ENCODE measurements at places on chromosomes 3 and 15. TPM values are rescaled to one million over a fixed set of nuclear protein-coding genes. Genes with fewer than 3 reads are reported as not detected.

GRCh38 chr3:181715571-181716340, 4.0 kb downstream of the SOX2 start:
- DNase-seq: no peak

DNA sequence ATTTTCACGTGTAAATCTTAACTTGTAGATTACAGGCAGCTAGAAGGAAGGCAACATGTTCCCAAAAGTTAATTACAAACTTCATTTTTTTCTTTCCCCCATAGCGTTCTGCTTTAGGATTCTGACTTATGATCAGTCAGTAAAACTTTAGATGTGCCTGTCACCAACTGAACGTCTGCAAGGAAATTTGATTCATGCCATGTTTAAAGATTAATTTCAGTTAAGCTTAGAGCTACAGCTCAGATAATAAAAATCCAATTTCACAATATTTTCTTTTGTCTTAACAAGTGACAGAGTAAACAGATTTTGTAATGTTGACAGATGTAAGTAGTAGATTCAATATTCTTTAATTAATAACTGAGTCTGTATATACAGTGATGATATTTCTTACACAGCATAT, 253.1 kb downstream of the NFKBIZ start:
- no peak for DNase-seq

DNA sequence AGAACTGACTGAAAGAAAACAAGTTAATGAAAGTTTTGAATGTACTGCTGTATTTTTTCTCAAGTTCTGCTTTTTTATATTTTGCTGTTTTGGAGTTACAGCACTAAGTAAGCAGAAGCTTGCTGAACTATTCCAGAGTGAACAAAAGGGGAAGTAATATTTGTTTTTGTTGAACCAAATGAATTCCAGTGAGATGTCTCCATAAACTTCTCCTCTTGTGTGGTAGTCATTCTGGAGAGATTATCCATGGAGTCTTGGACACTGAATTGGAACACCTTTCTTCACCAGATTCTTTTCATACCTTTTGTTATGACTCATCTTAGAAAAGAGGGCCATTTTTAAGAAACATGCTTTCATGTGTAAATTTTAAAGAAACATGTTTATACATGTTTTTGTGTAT, 8.8 kb downstream of the ANKUB1 start:
- DNase-seq: no peak

SLC6A1 gene
- 7.4 TPM for total RNA-seq

BOC gene
- 20.5 TPM for total RNA-seq

DNA sequence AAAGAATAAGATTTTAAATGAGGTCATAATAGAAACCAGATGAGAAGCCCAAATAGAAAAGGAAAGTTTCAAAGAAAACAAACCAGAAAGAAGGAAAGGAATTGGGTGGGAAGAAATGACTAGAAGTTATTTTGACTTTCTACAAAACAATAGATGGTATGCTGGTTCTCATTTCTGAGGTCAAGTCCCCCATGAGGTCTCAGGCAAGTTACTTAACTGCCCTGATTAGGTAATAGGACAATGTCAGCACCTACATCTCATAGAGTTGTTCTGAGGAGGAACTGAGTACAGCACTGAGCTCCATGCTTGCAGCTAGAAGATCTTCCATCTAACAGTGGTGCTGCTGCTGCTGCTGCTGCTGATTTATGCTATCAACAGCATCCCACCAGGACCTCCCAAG, 185.9 kb downstream of the ERC2 start:
- no peak for DNase-seq

CLSTN2 gene
- total RNA-seq: 7.1 TPM

DNA sequence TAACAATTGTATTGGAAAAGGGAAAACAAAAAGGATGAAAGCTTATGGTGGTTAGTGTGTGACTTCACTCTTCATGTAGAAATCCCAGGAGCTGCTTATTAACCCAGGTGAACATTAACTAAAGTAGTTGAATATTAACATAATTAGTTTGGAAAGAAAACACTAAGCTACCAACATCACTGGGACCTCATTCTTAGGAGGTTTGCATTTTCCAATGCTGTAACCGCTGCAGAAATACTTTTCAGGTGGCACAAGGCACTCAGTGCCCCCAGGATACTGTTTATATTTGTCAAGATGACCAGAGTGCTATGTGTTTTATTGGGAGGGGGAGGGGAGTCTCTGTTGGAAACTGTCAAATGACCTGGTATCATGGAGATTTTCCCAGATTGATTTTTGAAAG, 25.9 kb upstream of the VILL start:
- DNase-seq: no peak

GRCh38 chr3:38545550-38545949, 49.4 kb downstream of the EXOG start:
- DNase-seq: no peak

GPR176 gene
- 5.4 TPM for total RNA-seq

DNA sequence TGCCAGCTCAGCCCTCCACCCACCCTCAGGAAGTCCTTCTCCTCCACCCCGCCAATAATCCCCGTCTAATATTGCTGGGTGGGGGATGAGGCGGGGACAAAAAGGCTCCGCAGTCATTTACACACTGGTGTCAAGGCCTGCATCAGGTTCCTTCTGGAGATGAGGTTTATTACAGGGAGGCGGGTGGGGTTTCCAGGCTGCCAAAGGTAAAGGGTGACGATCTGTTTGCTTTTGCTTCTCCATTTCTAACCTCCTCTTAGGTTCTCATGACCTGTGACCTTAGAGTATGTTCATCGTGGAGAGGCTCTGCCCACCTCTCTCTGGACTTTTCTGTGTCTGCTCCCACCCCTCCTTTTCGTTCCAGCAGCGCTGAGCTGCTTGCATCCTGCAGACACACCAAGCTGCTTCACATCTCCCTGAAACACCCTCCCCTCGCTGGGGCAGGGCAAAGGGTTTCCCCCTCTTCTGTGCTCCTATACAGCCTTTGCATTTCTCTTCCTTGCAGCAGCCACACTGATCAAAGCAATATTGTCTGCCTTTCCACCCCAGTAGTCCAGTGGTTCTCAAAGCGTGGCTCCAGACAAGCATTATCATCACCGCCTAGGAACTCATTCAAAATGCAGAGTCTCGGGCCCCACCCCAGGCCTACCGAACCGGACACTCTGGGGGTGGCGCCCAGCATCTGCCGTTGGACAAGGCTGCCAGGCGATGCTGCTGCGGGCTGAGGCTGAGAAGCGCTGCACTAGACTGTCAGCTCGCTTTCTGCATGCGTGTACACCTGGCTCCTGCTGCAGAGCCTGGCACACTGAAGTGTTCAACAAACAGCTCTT, 26.6 kb downstream of the CA12 start:
- DNase-seq: no peak

GRCh38 chr3:106206613-106207012, 337.8 kb upstream of the CBLB start:
- no peak for DNase-seq

DNA sequence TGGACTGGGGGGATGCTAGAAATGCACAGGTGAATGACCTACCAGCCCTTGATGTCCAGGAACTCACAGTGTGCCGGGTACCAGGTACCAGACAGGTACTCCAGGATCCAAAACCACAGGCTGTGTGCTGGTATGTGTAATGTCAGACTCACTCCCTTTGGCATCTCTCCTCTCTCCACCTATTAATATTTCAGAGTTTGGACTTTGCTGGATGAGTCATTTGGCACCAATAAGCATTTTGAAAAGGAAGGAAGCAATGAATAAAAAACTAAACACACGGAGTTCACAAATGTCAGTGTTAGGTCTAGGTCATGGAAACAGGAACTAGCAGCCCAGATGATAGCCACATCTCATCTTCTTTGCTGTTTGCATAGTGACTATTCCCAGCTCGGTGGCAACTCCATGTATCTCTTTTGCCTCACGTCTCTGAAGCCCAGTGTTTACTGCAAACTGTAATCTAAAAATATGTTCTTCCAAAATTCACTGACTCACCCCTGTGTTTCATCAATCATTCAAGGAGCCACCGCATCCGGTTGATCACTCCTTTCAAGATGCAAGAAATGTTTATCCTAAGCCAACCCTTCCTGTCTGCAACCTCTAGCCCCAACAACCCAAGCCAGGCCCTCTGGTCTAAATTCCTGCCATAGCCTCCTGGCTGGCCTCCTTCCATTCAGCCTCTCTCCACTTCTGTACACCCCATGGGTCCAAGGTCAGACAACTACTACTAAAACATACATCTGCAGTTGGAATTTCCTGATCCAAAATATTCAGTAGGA, 8.4 kb downstream of the ITGB5 start:
- peak; percentile 66 for DNase-seq

HIGD2B gene
- total RNA-seq: not detected

DNA sequence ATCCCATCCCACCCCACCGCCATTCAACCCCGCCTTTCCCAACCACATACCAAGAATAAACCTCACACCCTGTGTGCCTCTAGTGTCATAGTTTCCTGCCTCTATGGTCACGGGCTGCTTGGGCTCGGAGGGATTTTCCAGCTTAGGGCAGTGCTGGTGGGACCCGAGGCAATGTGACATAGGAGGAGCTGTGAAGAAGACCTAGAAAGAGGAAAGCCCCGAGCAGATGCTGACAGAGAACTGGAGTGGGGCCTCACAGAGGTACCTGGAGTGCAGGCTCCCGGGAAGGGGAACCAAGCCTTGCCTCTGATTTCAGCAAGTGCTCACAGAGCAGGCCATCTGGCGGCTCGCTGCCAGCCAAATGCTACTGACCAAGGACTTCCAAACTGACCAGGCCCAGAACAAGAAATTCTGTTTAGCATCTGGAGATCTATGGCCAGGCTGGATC, 27.5 kb downstream of the BHLHE40 start:
- DNase-seq: no peak

DNA sequence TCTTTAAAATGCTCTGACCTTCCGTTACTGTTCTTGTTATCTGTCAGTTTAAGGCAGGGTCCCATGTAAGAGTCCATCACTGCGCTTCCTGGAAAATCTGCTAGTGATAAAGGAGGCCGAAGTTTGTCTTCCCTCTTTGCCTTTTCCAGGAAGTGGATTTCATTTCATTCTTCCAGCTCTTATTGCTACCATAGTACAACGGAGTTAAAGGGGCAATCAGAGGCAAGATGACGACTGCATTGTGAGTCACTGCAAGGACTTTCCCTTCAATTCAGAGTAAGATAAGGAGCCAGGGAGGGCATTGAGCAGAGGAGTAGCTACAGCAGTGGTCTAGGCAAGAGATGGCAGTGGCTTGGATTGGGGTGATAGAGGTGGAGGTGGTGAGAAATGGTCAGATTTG, 17.2 kb upstream of the DET1 start:
- no peak for DNase-seq

DNA sequence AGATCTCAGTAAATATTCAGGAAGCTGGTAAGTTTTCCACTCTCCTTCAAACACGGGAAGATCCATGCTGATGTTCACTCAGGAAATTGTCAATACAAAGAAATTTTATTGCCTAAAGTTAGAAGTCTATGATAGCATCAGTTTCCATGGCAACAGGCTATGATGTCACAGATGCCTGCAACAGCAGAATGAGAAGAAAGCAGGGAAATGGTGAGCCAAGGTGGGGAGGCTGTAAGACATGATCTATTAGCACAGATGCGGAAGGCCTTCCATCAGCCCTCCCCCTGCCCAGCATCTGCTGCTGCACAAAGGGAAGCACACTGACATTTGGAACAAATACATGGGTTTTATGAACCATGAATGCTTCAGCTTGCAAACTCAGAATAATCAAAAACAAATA, 28.6 kb downstream of the EPHB1 start:
- no peak for DNase-seq

DNA sequence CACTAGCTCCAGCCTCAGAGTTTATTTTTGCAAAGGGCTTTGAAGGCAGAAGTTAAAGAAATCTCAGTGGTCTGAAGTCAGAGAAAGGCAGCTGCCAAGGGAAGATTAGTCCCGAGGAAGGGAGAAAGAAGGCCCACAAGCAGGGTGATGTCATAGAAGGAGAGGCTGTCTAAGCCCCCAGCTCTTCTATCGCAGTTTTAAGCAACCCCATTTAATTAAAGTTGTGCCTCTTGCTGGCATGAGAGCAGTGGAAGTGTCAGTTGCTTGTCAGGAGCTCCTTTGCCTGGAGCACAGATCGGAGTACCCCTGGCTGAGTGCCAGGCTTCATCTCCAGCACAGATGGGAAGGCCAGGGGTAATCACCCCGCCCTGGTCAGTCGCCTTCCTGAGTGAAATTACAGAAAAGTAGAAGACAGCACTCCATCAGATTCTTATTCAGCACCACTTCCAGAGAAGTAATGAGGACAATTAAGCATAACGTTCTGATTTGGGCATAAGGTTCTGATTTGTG, 530.7 kb downstream of the EPHB1 start:
- no peak for DNase-seq

KAT2B gene
- total RNA-seq: 16.8 TPM

DNA sequence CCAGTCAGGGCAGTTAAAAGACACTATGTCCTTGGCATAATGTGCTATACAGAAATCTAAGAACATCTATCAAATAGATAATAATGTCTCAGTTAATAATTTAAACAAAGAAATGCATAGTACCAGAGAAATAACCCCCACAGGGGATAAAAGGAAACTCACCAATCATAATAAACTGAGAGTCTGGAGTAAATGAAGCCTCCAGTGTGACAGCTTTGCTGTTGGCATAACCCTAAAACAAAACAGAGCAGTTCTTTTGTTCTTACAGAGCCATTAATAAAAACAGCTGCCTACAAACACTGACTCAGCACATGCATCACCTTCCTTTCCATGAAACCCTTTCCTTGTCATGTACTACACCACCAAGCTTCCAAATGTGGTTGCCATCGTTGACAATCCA, 13.5 kb downstream of the PPM1M start:
- DNase-seq: no peak

- DNase-seq: no peak
Observed at GRCh38 chr3:72336114-72336651, 512.1 kb downstream of the SHQ1 start.

MKRN2 gene
- total RNA-seq: 24.5 TPM

STARD9 gene
- total RNA-seq: 9.8 TPM

PSMA4 gene
- total RNA-seq: 106 TPM

MAP1A gene
- 22.5 TPM for total RNA-seq

- no peak for DNase-seq
Observed at GRCh38 chr3:133888726-133889340, 6.8 kb downstream of the RAB6B start.

GRCh38 chr3:15812183-15812582, 14.4 kb upstream of the ANKRD28 start:
- DNase-seq: no peak

DNA sequence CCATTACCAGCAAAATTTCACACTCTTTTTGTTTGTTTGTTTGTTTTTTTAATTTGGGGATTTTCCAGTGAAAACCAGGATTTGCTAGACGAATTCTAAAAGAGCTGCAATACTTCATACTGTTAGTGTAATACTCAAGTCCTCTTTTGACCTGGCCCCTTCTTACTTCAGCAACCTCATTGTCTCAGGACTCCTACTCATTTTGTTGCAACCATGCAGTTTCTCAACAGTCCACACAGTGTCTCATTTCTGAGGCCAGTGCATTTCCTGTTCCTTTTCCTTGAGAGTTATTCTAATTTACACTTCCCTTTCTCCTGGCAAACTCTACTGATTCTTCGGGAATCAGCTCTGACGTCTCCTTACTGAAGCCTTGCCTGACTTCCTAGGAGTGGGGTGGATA, 35.6 kb downstream of the NSUN3 start:
- no peak for DNase-seq
